GM23338 (cell line): ENCODE measurements at places on chromosomes 16 and 17. TPM values are rescaled to one million over a fixed set of nuclear protein-coding genes. Genes with fewer than 3 reads are reported as not detected.

DNA sequence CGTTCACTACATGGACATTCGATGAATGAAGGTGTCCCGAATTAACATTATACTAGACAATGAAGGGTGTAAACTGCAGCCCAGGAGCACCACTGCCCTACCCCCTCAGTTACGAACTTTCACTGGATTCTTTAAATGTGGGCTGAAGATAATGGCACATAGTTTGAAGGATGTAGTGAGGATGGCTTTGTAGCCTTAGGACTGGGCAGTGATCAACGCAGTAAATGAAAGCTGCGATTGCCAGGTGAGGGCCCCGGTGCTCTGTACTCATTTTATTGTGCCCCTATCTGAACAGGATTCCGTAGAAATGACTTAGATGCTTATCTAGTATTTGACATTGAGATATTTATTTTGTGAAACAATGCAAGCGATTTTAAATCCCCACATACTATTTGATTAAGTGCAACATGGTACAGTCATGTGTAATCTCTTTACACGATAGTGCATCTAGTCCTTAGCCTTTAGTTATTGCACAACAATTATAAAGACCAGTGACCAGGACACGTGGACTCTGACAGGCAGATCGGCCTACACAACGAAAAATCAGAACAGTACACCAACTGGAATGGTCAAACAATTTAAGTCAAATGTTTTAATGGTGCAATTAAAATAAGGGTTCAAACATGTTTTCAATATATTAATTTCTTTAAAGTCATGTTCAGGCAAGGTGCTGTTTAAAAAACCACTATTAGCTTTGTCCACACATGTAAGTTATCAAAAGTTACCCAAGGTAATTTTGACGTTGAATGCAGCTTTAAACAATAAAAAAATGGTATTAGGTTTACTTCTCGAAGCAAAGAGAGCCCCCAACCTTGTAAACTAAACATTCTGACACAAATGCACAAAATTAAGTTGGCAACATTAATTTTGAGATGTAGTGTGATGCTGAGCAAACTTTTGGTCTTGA is 17.4 kb upstream of the ERN1 start:
- peak; percentile 25 for DNase-seq

- DNase-seq: no peak
Observed at GRCh38 chr16:81369888-81370504, 55.2 kb downstream of the GAN start.

GRCh38 chr16:79618692-79619050 is 18.1 kb upstream of the MAF start:
- no peak for DNase-seq

DNA sequence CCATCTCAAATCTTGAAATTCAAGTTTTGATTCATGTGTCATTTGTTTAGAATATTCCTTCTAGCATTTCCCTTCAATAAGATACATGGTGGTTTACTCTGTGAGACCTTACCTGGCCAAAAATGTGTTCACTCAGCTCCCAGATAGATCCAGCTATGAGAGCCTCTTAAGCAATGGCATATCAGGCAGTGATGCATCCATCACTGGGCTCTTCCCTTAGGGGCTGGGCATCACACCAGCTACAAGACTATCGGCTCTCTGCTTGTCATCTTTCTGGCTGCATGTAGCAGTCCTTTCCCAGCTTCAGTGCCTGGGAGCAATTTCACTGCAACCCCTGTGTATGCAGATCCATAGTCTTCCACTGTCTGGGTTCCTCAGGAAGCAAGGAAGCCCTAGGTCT is 40.6 kb downstream of the GOSR1 start:
- DNase-seq: no peak

MFAP4 gene
- total RNA-seq: 2.6 and 7.7 TPM in 2 replicates

IL34 gene
- total RNA-seq: 4.6 and 6.6 TPM in 2 replicates
